Epithelial cell of alveolus of lung (primary cell): ENCODE measurements at places on chromosomes 4 and X. TPM values are rescaled to one million over a fixed set of nuclear protein-coding genes. Genes with fewer than 3 reads are reported as not detected.

The FGA gene
- 0.64 TPM in 1 of 2 replicates, not detected in the other for total RNA-seq

The FMR1NB gene
- not detected in 2 replicates for total RNA-seq

The CENPVL1 gene
- not detected in 2 replicates for total RNA-seq

The IL1RAPL2 gene
- total RNA-seq = 1.6 TPM in 1 of 2 replicates, not detected in the other

The ATOH1 gene
- total RNA-seq = not detected in 2 replicates
